ENCODE measurements at places on chromosomes 11 and 22. TPM values are rescaled to one million over a fixed set of nuclear protein-coding genes. Genes with fewer than 3 reads are reported as not detected.

ROBO4 gene
- not detected for total RNA-seq

TBX10 gene
- total RNA-seq, result not detected

WT1 gene
- 0.07 TPM for total RNA-seq

CLTCL1 gene
- total RNA-seq, result 7.1 TPM

KDM4D gene
- total RNA-seq, result 2.1 TPM

GRCh38 chr22:38226853-38227649 is 25.3 kb downstream of the MAFF start:
- DNase-seq, result no peak

DNA sequence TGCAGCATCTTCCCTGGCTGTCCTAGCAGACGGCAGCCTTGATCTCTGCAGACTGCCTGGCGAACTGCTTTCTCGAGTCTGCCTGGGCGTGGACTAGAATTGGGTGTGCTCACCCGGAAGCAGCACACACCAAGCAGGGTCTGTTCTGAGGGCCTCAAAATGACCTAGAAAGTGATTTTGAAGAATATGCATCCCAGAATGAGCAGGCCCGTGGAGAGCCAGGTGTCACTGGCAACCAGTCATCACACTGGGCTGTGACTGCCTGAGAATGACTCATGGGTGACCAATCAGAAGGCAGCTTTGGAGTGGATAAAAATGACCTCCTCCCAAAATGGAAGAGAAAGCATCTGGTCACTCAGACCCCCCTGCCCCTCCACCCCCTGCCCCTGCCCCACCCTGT is 114.9 kb upstream of the NECTIN1 start:
- no peak for DNase-seq

DNA sequence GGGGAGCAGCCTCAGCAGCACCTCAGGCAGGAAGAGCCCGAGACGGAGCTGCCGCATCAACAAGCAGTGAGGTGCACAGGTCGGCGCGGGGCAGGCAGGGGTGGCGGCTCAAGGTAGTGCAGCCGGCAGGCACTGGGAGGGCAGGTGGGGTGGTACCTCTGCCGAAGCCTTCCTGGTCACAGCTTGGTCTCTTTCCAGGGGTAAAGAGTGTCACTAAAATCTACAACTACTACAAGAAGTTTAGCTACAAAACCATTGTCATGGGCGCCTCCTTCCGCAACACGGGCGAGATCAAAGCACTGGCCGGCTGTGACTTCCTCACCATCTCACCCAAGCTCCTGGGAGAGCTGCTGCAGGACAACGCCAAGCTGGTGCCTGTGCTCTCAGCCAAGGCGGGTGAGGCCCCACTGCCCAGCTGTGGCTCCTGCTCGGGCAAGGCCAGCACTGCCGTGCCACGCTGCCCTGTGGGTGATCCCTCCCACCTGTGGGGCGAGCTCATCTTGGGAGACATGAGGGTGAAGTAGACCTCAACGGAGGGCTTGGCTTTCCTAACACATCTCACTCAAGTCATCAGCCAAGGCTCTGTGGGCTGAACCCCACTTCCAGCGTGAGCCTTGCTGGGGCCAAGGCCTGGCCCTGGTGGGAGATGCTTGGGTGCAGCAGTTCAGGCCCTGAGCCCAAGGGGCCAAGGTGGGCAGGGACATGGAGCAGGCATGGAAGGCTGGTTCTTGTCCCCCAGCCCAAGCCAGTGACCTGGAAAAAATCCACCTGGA is 13.6 kb downstream of the GATD1 start:
- DNase-seq, result no peak

DNA sequence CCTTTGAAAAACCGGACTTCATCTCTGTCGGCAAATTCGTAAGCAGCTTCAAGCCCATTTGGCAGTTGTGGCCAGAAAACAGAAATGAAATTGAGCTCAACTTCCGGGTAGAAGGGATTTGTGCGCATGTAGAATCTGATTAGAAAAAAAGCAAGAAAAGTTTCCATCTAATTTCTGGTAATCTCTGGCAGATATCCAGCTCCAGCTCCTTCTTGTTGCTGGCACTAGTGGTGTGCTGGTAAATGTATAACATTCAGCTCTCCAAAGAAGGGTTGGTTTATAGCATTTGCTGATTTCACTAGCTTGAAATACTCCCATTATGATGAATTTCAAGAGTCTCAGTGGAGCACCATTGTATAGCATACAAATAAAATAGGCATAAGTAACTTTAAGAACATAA is 5.4 kb downstream of the MMP1 start:
- no peak for DNase-seq

GRCh38 chr22:17118342-17118741 is 2.8 kb downstream of the TMEM121B start:
- no peak for DNase-seq

GRCh38 chr22:22773427-22773826 is 114.2 kb upstream of the IGLL5 start:
- DNase-seq, result no peak

DNA sequence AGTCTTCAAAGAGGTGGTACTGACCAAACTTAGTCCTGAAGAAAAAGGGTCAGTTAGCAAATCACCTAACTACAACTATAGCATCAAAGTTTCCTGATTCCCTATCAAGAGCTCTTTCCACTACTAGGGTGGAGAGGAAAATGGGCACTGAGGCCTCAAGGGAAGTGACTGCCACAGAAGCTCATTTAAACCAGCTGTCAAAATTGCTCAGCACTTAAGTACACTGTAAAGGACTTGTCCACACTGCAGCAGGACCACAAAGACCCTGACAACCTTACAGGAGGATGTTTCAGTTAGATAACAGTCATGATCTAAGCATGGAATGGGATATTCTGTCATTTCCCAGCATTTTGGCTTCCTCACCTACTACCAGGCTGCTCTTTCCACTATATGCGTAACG is 33.0 kb downstream of the FAM168A start:
- no peak for DNase-seq

DNA sequence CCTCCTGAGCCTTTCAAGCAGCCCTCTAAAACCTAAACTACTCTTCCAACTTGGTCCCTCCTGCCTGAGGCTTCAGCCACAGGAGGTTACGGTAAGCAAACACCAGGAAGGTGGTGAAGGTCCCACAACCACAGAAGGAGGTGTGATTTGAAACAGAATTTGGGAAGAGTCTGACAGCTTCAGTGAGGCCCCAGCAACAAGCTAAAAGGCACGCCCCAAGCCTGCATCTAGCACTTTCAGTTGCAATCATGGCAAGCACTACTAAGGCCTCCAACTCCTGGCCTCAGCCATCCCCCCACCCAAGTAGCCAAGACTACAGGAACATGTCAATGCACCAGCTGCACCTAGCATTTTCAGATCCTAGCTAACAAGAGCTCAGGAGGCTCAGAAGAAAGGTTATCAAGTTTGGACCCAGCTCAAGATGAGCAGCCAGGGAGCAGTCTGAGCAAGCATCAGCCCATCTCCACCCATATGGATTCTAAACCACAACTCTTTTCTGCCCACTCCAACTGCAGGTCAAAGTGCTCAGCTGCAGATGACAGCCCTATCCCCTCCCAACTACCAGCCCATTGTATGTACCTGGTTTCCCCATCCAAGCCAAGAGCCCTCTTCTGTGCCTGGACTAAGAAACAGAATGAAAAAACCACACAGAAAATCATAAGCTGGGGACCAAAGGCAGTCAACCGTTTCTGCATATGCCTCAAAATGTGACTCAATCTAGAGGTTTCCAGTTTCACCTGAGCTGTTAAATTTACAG is 10.4 kb upstream of the AHNAK start:
- no peak for DNase-seq

- no peak for DNase-seq
These were observed 279.3 kb upstream of the B3GAT1 start for GRCh38 chr11:134691295-134691873.

GRCh38 chr11:46458491-46458890 is 66.9 kb upstream of the CHRM4 start:
- no peak for DNase-seq

DNA sequence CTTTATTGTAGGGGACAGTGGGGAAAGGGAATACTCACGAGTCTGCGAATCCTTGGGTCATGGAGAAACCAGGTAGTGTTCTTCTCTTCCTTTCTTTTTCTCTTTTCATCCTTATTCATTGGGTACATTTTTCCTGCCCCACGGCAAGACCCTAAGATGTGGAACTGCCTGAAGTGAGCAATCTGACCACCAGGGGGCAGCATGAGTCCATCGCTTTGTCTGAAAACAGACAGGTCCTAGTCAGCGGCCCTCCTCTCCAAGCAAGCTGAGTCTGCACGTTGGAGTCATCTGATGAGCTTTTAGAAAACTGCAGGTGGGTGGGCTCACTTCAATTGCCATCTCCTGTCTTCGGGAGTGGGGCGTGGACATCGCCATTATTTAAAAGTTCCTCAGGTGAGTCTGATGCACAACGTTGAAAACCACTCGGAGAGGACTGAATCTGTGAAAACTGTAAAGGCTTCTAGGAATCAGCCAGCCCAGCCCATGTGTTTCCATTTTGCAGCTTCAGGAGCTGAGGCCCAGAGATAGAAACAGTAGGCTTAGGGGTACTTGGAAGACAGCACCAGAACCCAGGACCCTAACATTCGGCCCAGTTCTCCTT is 34.0 kb upstream of the FBXO3 start:
- peak; percentile 75 for DNase-seq

DNA sequence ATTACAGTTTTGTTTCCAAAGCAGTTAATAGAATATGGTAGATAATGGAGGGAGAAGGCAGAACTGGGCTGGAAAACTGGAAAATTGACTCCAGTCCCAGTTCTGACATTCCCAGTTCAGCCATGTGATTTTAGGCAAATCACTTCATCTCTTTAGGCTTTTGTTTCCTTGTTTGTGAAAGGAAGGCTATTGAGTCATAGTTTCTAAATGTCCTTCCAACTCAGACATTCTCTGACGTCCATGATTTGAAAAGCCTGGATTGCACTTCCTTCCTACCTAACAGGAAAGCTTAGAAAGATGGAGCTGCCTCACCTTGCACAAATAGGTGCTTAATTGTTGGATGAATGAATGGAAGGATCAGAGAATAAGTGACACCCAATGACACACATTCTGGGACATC is 19.8 kb upstream of the GALNT18 start:
- DNase-seq, result no peak

- peak; percentile 59 for DNase-seq
These were observed 21.8 kb upstream of the RRM1 start for GRCh38 chr11:4072668-4073285.

GRCh38 chr11:86124251-86125233 is 55.7 kb upstream of the PICALM start:
- DNase-seq, result no peak

Measured in HCT116 (cell line).